ENCODE measurements at places on chromosomes 12 and 14. TPM values are rescaled to one million over a fixed set of nuclear protein-coding genes. Genes with fewer than 3 reads are reported as not detected.
A peak's percentile ranks its signal among the peaks of the same experiment; 100 is the strongest.

Gene GNB3
- 0.46 TPM for total RNA-seq

Gene ANKS1B
- total RNA-seq = not detected

Gene AKAP6
- 5.3 TPM for total RNA-seq

Gene AVPR1A
- total RNA-seq = not detected

Gene ZFC3H1
- total RNA-seq = 40.1 TPM

Gene ANKRD33
- not detected for total RNA-seq

Gene SRRM4
- total RNA-seq = not detected

Gene SMCO2
- 0.27 TPM for total RNA-seq

DNA sequence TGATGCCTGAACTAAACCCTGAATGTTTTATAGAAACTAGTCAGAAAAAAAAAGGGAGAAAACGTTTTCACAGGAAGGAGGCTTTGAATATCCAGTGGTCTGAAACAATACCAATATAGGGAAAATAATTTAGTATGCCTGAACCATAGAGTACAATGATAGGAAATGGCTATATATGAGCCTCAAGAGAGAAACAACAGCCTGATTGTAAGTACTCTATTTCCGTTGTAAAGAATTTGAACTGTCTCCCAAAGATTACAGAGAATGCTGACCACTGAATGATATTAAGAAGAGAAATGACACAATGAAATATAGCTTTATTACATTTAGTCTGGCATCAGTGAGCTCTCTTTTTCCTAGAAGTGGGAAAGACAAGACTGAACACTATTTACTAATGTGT is 5.5 kb upstream of the GABARAPL1 start:
- no peak for DNase-seq

GRCh38 chr12:21710958-21711775 is 53.5 kb upstream of the LDHB start:
- DNase-seq = no peak

DNA sequence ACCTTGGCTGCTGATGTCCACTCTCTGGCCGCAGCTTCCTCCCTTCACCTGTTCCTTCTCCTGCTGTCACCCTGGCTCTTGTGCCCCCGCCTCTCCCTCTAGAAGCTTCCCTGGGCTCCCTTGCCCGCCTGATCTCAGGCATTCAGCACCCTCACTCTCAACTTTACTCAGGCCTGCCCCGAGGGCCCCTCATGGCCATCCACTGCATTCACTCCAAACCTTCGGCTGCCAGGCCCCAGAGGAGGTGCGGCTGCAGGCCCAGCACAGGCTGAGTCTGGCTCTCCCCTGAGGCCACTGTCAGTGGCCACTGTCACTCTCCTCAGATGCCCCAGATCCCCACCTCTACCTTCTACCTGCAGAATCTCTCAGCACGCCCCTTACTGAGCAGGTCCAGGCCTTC is 183.9 kb downstream of the ZFP36L1 start:
- no peak for DNase-seq

DNA sequence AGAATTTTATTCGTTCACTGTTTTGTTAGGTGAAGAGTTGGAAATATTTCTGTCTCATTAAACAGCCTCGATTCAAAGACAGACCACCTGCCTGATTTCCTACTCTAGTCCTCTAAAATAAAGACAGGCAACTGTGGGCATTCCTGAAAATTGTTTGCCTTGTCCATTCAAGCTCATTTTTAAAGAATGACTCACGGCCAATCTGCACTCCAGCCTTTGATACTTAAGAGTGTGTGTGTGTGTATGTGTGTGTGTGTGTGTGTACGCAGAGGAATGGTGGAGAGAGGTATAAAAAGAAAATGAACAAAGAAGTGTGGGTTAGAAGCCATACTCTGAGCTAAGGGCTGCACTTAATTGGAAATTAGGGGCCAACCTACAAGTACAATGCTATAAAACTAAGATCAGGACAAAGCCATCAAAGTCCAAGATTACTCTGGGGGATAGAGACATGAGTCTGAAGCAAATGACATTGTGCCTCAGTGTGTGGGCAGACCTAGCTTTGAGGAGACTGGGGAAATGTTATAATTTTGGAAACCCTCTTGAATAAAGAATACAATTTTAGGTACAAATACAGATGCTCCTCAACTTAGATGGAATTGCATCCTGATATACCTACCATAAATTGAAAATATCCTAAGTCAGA is 45.6 kb upstream of the SOCS2 start:
- no peak for DNase-seq

GRCh38 chr12:118649765-118650585 is 273.6 kb downstream of the SUDS3 start:
- DNase-seq = no peak

- no peak for DNase-seq
These were observed 9.1 kb downstream of the NEMP1 start for GRCh38 chr12:57069523-57069922.

GRCh38 chr12:131818821-131819585 is 9.2 kb upstream of the MMP17 start:
- DNase-seq = no peak

- DNase-seq = no peak
These were observed 23.9 kb downstream of the GPR19 start for GRCh38 chr12:12671850-12672660.

DNA sequence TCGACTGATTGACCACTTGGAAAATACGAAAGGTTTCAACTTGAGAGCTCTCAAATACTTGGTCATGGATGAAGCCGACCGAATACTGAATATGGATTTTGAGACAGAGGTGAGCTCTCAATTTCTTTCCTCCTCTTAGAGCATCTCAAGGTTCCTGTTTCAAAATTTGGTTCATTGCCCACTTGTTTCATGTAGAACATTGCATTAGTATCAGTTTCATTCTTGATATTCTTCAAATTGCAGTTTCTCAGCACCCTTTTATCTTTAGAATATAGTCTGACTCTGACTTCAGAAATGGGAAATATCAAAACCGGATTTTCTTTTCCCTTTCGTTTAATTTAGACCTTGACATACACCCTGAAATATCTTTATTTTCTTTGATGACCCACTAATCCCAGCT is 8.8 kb downstream of the DDX47 start:
- no peak for DNase-seq

DNA sequence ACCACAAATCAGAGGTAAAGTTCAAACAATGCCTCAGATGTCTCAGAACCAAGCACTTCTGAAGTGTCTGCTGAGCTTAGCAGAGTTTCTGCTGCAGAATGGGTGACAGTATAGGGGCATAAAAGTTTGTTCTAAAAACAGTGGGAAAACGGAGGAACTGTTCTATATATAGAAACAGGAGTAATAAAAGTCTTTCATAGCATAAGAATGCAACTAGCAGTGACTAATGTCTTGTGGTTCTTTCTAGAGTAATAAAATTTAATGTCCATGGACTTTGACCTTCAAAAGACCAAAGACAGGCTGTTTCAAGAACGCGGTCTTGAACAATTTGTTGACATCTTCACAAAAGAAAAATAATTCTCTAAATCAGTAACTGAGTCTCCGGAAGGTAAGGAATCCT is 107.5 kb upstream of the FAR2 start:
- DNase-seq = no peak

DNA sequence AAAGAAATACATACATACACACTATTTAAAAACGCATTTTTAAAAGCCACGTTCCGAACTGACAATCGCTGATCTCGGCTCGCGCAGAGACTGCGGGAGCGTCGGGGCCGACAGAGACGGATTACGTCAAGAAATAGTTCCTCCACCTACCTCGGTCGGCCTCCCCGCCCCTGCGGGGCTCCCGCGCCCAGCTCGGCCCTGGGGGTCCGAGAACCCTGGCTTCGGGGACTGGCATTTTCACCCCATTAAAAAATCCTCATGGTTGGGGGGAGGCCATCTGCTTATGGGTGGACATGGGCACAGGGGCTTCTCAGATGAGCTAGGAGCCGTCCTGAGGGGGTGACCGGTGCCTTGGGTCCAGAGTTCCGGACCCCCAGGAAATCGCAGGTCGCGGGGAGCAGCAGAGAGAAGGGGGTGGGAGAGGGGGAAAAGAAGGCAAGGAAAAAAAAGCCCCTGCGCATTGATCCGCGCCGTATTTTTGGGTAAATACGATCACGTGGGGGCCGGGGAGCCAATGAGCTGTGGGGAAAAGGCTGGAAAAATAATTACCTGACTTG is 324 bp upstream of the HOXC9 start:
- DNase-seq = no peak

DNA sequence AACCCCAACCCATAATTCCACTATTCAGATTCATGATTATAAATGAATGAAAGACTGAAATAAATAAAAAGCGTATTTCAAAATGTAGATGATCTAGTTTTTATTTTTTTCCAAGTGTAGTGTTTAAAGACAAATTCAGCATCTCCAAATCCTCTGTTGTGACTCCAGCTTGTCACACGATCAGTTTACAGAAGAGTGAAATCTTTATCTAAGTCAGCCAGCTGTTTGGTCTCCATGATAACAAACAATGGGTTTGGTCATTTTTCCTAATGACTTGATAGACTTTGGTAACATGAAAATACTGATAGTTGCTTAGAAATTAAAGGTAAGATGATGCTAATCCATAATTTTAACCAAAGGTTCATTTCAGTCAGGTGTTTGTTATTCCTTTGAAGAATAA is 114.5 kb upstream of the RASSF8 start:
- no peak for DNase-seq

DNA sequence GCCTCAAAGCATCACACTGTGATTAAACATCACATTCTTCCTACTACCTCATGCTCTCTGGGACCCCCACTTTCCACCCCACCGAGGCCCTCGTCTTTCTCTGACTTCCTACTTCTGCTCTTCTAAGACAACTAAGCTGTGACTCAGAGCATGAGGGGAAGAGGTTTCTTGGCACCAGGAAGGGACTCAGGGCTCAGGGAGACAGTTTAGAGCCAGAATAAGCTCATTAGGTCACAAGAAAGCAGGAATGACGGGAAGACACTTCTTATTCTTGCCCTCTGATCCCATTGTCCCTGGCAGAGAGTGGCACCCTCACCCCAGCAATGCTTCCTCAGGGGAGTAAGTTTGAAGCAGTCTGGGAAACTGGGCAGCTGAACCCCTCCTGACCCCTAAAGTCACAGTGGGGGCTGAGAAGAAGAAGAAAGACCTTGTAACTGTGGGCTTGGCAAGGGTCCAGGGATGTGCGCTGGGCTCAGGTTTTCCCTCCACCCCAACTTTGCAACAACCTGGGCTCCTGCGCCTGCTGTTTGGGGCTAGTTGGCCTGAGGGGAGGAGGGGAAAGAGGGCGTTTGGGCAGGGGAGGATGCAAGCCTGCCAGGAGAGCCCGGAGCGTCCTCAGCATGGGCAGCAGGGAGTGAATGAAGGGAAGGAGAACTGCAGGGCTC is 64.6 kb upstream of the ACTN1 start:
- no peak for DNase-seq

DNA sequence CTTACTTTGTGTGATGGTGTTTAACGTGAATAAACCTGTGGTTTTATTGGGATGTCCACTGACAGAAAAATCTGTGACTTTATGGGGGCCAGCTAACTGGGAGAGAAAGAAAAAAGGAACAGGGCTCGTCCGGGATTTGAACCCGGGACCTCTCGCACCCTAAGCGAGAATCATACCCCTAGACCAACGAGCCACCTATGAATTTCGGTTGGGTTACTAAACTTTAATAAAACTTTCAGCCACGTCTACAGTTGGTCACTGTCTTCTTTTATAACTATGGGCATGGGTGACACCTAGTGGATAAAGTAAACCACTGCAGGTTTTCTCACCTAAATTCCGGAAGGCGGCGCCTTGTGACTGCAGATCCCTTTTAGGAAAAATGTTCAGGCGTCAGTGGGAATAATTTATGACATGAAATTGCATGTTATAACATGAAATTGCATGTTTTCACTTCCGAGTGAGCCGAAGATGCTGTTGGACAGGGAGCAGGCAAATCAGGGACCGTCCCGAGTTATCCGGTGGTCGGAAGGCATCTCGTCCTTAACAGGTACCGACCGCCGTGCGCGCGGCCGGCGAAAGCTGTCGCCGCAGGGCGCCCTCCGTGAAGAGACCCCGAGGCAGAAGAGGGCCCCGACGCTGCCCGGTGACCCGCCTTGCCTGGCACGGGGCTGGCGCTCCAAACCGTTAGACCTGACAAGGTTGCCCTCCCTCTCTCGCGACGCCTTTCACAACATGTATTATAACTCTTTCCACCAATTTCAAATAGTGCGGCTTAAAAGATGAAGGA is 18.2 kb upstream of the RNASE12 start:
- peak; percentile 89 for DNase-seq

GRCh38 chr14:36647417-36647823 is 14.2 kb upstream of the PAX9 start:
- DNase-seq = no peak

- DNase-seq = no peak
These were observed 8.9 kb downstream of the ANG start for GRCh38 chr14:20697273-20698017.
